Activated T-cell treated with anti-CD3 and anti-CD28 coated beads for 24 hours (primary cell): ENCODE measurements at places on chromosomes 1 and 21.

DNA sequence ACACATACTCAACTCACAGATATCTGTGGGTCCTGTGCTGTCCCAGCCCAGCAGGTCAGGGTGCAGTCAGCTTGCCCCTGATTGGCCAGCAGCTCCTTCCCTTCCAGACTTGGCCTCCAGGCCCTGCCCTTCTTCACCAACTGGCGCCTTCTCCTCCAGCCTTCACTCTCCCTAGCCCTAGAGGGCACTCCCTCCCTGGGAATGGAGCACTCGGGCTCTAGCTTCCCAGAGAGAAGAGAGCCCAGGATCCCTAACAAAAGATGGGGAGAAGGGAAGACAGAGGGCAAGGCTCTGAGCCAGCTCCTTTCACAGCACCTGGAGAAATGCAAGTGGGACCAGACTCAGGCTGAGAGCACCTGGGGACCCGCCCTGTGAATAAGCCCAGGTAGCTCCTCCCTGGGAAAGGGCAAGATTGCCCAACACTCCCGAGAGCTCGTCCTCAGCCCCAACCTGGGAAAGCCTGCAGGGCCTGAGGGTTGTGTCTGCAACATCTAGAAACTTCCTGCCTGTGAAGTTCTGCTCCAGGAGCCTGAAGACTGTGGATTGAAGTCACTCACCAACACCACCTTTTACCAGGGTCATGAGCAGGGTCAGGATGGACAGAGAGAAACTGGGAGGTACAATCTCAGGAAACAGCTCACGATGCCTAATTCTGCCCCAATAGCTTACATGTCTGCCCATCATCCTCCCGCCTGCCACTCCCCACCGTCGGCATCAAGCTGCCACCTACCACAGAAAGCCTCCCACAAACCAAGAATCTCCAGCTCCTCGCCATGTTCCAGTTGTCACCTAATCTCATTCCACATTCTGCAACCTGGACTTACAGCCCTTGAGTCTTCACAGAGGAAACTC lies at the start of gene PGLYRP4:
Gene PGLYRP4 (minus strand): TSS at position 331 of the 852 bp plus-strand sequence. CDS start 909 bp downstream, outside the sequence.
- DNase-seq, result no peak

- no peak for DNase-seq
Measured at GRCh38 chr1:47439819-47440598, 2.2 kb downstream of the FOXD2 start.

DNA sequence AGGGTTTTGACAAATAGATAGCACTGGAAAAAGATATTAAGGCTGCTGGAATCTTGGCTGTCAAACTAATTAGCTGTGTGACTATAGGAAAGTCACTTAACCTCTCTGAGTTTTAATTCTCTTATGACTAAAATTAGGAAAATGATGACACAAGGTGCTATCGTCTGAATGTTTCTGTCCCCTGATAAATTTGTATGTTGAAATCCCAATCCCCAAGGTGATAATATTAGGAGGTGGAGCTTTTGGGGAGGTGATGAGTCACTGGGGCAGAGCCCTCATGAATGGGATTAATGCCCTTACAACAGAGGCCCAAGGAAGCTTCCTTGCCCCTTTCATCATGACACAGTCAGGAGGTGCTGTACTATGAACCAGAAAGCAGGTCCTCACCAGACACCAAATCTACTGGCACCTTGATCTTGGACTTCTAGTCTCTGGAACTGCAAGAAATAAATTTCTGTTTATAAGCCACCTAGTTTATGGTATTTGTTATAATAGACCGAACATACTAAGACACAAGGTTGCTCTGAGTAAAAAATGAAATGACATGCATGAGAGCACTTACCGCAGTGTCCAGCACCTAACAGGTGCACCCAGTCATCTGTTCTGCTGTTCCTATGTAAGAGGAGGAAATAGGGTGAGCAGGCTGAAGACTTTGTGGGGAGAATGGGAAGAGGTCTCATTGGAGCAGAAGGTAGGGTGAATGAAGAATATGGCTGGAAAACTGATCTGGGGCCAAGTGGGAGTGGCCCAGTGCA lies 26.3 kb upstream of the DISP1 start:
- no peak for DNase-seq

DNA sequence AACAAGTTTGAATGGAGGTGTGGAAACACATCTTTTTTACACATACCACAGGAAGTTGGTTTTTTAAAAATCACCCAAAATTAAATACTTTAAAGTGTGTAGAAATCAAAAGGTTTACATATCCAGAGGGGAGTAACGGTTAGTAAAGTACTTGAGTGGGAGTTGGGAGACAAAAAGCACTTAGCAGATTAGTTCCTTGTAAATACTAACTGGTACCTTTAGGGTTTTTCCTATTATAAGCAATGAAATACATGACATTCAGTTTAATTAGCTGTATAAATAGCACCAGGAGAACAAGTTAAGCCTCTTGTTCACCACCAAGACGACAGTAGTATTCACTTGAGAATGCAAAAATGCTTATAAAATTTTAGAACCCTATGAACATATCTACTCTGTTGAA lies 23.7 kb upstream of the RAVER2 start:
- no peak for DNase-seq

DNA sequence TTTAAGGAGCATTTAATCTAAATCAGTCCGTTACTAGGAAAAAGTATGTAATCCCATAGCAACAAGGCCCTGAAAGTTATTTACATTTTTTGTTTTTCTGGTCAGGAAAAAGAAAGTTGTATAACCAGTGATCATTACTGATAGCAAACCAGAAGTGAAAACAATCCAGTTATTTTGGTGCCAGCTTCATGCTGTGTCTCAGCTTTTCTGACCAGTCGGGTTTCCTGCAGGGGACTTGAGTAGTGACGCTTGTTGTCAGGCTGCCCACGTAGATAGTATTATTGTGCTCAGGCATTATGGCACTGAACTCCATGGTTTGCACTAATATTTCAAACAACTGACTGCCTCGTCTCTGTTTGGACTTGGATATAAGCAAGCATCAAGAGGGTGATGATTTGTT lies 55.2 kb downstream of the SASS6 start:
- no peak for DNase-seq

DNA sequence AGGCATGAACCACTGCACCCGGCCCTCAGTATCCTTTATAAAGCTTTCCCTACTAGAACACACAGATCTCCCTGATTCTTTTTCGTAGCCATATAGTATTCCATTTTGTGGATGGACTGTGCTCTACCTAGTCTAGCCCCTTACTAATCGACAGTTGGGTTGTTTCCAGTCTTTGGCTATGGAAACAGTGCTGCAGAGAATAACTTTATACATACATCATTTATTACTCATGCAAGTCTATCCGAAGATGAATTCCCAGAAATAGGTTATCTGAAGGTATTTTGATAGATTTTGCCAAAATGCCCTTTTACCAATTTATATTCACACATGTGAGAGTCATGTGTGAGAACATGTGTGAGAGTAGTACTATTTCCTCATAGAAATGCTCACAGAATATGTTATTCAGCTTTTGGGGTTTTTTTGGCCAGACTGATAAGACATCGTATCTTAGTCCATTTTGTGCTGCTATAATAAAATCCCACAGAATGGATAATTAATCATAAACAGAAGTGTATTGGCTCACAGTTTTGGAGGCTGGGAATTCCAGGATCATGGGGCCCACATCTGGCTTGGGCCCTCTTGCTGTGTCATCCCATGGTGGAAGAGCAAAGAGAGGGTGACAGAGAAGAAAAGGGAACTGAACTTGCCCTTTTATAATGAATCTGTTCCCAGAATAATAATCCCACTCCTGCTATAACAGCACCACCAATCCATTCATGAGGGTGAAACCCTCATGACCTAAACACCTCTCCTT lies 17.3 kb upstream of the FGR start:
- no peak for DNase-seq

DNA sequence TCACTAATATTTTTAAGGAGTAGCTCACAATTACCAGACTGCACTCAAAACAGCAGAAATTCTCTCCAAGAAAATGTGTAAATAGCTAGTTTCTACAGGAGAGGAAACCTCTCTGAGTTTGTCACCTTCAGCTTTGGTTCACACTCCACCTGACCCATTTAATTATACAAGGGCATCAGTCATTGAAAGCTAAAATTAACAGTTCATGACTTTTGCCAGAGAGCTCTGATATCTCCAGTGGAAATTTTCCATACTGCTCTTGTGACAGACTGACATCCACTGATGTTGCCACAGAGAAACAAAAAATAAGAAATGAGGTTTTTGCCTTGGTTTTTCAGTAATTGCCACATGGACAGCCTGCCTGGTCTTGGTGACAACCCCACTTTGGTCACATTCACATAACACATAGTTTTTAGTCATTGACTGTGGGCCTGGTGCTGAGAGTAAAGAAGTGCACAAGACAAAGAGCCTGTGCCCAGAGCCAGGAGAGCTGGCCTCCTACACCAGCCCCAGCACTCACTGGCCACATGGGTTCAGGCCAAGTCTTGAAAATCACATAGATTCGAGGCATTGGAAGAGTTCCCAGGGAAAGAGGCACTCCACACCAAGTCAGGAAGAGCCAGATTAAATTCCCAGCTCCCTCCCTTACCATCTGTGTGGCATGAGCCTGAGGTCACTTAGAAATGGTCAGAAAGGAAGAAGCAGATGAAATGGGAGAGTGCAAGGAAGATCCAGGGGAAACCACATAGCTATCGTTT lies 13.8 kb upstream of the SIM2 start:
- no peak for DNase-seq

GRCh38 chr1:215402147-215402546 lies 165.0 kb upstream of the KCTD3 start:
- no peak for DNase-seq

DNA sequence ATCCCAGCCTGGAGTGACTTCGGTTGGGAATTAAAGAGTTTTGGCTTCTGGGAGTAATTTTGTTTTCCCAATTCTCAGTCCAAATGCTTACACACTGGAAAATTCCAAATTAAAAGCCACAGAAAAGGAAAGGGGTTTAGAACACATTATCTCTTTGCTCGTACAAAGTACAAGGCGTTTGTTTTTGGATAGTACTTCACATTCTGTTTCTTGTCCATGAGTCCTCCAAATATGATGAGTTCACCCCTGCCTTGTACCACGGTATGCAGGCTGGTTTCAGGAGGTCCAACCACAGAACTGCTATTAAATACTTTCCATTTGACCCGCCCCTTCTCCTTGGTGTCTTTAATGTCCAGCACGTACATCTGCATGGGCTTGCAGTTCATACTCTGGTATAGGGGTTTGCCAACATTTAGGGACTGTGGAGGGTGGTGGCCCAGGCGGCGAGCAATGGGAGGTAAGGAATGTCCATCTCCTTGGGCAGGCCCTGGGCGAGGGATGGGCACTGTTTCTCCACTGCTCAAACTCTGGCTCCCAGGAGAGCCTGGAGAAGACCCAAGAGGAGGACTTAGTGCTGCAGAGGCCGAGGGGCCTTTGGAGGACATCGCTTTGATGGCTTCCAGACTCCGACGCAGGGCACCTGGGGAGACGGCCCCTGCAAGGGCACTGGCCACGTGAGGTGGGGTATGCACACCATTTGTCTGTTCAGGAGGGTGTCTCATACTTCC lies 13.7 kb upstream of the CPLANE2 start:
- no peak for DNase-seq

DNA sequence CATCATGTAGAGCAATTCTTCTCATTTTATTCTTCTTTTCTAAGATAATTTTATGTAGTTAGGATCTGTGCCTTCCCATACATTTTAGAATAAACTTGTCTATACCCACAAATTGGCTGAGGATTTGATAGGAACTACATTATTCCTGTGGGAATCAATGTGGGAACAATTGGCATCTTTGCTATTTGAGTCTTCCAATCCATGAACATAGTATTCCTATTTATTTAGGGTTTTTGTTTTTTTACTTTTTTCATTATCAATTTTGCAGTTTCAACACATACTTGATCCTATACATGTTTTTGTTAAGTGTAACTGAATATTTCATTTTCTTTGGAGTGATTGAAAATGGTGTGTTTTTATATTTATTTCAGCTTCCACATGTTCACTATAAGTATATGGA lies 8.1 kb upstream of the WNT9A start:
- no peak for DNase-seq
